ENCODE measurements at places on chromosomes 12 and 14.

GRCh38 chr12:820336-820735, 68.0 kb downstream of the WNK1 start:
- DNase-seq = no peak

- DNase-seq = no peak
Observed at GRCh38 chr14:103423050-103423461, 37.8 kb downstream of the MARK3 start.

GRCh38 chr12:3913278-3913677, 40.1 kb upstream of the PARP11 start:
- DNase-seq = no peak

DNA sequence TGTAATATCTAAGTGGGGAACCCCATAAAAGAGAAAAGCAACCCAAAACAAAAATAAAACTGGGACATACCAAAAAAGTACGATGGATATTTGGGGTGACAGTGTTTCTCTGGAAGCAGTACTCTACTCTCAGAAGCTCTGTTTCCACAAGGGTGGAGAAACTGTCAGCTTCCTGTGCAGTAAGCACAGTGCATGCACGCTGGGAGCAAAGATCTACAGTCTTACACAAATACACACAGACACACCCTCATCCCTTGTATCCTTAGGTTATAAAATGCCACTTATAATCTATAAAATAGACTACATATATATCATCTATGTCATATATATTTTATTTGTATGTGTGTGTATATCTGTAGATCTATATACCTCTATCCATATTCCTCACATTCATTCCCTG, 225.8 kb upstream of the SOX5 start:
- DNase-seq = no peak

DNA sequence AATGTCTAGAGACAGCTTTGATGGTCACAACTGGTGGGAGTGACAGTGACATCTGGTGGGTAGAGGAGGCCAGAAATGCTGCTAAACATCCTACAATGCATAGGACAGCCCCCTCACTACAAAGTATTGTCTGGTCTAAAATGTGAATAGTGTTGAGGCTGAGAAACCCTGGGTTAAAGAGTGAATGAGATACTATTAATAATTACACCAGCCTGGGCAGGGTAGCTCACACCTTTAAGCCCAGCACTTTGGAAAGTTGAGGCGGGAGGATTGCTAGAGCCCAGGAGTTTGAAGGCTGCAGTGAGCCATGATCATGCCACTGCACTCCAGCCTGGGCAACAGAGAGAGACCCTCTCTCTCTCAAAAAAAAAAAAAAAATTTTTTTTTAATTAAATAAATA, 11.1 kb downstream of the SVOP start:
- DNase-seq = no peak

- no peak for DNase-seq
Observed at GRCh38 chr12:47864646-47865235, 40.1 kb downstream of the VDR start.

DNA sequence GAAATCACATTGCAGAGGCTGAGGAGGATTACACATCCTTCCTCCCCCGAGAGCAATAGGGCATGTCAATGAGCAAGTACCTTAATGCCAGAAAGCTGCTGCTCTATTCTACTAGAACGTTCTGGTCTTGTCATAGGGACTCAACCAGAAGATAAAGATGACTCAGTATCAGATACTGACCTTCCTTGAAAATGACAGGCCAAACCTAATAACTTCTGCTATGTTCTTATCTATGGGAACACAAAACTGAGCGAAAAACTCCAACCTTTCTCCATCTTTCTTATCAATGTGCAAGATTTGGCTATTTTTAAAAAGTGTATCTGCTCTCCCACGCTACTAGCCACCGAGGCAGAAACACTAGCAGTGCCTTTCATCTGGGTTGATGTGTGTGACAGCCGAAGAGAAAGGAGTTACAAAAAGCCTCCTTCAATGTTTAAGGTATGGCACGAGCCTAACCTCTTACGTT, 5.5 kb downstream of the CCDC92 start:
- no peak for DNase-seq

- DNase-seq = no peak
Observed at GRCh38 chr14:74480046-74480445, 13.1 kb downstream of the NPC2 start.

DNA sequence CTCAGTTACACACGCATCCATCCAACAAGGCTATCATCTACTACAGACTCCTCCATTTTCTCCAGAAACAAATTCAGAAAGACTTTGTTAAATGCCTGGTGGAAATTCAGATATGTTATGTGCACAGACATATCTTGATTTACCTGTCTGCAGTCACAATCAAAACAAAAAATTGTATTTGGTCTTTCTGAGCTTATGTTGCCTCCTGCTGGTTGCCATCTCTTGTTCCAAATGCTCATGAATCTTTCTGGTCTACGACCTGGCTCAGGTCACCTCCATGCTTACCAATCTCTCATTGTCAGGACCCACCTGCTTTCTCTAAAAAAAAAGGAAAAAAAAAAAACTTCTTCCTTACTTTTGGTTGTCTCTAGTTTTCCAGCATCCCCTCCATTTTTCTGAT, 169.2 kb upstream of the PLXNC1 start:
- DNase-seq = no peak

Measured in tongue (tissue), 3 donors.